Activated CD4-positive, CD25-positive, alpha-beta regulatory T cell (primary cell): ENCODE measurements at places on chromosomes 16 and 17.

DNA sequence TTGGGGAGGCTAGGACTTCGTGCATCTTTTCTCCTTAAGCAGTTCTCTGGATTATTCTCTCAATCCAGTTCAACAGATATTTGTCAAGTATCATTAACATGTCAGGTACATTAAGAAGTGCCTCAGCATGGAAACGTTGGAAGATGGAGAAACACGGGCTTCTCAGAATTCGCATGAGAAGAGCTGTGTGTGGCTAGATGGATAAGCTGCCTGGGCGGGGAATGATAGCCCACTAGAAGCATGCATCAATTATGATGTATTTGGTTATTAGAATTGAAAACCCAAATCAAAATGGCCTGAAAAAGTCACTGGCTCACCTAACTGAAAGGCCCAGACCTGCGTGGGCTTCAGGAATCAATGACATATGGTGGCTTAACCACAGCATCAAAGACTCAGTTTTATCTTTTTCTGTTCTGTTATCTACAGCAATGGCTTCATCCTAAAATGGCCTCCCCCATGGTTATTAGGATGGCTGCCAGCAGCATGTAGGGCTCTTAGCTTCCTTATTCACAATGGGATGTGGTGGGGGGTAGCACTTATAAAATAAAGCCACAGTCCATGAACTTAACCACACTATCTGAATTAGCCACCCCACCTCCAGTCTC lies 43.9 kb downstream of the MMD start:
- DNase-seq, result no peak

- no peak for DNase-seq
Measured at GRCh38 chr16:5916711-5917191, 819.2 kb upstream of the EEF2KMT start.

GRCh38 chr16:83682868-83683235 lies 124.9 kb upstream of the HSBP1 start:
- DNase-seq, result no peak

DNA sequence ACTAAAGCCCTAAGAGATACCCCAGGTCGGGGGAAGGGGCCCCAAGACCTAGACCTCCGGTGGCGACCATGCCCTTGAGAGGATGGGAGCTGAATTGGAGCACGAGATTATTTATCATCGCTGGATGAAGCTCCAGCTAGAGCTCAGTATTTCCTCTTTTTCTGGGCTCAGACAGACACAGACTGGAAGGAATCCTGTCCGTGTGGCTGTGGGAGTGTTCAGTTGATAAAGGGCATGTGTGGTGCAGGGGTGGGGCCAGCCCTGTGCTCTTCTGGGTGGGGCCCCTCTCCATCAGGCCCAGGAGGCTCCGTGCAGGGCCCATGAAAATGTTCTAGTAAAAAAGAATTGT lies 6.3 kb upstream of the CBX4 start:
- DNase-seq, result no peak

DNA sequence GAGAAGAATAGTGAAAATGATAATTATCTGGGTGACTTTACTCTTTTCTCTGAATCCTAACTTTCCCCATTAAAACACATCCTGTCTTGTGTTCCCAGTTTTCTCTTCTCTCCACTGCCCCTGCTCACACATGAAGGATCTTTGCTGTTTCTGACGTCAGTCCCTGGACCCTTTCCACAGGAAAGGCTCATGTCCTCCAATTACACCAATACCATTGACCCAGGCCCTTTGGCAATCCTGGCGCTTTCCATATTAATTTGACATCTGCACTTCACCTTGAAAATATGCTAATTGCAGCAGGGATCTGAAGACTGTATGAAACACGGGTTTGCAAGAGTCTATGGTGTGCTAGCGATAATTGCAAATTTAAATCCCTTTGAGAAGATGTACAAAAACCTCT lies 170.2 kb upstream of the GOT2 start:
- DNase-seq, result no peak

DNA sequence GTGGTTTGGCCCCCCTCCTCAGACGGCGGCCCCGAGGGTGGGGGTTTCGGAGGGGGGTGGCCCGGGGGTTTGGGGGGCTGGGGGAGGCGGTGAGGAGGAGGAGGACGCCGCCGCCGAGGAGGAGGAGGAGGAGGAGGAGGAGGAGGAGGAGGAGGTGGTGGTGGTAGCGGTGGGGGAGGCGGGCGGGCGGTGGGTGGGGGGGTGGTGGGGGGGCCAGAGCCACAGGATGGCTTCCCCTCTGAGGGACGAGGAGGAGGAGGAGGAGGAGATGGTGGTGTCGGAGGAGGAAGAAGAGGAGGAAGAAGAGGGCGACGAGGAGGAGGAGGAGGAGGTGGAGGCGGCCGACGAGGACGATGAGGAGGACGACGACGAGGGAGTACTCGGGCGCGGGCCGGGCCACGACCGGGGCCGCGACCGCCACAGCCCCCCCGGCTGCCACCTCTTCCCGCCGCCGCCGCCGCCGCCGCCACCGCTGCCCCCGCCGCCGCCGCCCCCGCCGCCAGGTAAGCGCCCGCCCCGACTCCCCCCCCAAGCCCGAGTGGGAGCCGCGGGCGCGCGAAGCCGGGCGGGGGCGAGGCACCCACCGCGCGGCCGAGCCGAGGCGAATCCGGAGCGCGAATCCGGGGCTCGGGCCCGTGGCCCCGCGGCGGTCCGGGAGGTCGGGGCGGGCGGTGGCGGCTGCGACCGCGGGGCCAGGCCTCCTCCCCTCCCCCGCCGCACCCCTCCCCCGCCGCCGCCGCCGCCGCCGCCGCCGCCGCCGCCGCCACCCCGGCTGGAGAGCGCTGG lies 3.8 kb upstream of the CHD3 start:
- no peak for DNase-seq

DNA sequence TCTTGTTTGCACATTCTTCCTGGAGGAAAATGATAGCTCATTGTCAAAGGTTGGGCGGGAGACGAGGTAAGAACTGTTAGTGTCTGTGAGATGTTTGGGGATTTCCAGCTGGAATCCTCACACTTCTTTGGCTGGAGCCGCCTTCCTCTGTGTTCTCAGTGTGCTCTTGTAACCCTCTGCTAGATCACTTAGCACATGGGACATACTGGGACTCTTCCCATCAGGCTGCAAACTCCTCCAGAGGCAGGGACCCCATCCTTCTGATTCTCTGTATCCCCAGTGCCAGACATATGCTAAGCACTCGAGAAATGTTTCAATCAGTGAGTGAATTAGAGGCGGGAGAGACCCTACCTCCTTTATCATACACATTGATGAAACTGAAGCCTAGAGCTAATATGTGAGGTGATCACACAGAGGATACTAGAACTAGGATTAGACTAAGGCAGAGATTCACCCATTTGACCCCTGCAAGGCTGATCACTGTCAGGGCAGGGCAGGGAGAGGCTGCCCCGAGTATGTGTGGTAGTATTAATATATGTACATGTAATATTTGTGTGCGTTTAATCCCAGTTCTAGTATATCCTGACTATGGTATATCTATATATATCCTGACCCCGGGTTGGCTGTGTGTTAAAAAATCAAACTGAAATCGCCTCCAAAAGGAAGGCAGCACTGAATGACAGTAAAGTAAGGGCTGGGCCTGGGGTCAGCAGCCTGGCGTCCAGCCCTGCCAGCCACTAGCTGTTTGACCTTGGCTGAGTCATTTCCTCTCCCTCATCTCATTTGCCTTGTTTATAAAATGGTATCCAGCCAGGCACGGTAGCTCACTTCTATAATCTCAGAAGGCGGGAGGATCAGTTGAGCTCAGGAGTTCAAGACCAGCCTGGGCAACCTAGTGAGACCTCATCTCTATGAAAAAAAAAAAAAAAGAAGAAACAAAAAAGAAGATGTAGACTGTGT lies 75.5 kb upstream of the TBX2 start:
- DNase-seq, result no peak

GRCh38 chr16:4057439-4057877 lies 58.8 kb downstream of the ADCY9 start:
- no peak for DNase-seq

DNA sequence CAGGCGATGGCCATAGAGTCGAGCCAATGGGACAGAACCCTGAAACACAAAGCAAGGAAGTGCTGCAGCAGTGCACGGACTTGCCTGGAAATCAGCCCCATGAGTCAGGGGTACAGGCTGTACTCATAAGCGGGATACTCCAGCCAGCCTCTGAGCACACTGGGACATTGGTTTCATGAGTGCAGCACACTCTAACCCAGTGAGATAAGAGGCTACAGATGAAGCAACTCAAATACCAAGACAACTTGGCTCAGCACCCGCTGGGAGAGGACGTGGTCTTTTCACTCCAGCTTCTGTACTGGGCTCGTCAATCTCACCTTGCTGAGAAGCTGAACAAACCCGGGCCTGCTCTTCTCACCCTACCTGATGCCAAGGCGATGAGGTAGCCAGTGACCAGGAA lies 98.2 kb downstream of the AXIN2 start:
- no peak for DNase-seq

DNA sequence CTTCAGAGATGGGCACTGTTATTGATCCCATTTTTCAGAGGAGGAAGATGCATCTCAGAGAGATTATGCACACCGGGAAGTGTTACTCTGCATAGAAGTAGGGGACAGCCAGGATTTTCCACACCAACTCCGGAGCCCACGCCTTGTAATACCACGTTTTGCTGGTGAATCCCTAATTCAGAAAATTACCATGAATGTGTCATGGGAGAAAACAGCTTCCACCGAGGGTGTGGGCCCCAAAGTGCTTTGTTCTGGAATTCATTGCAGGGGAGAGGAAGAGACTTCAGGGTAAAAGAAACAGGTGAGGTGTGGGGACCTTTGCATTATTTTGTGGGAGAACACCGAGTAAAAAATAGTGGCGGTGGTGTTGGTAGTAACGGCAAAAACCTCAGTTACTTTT lies 1051.4 kb upstream of the RBFOX1 start:
- DNase-seq, result no peak

GRCh38 chr17:64057701-64058263 lies 37.3 kb upstream of the ICAM2 start:
- no peak for DNase-seq
